ENCODE measurements at places on chromosomes 12 and 14. TPM values are rescaled to one million over a fixed set of nuclear protein-coding genes. Genes with fewer than 3 reads are reported as not detected.

Gene TAS2R43
- total RNA-seq: 2.1 TPM

Gene ALX1
- 0.33 TPM for total RNA-seq

Gene TMCC3
- total RNA-seq: 8.3 TPM

Gene BDKRB2
- total RNA-seq: 4.5 TPM

Gene ACSM4
- not detected for total RNA-seq

Gene RTN1
- 25.7 TPM for total RNA-seq

Gene CLEC4D
- total RNA-seq: 0.41 TPM

Gene FGF23
- total RNA-seq: not detected

DNA sequence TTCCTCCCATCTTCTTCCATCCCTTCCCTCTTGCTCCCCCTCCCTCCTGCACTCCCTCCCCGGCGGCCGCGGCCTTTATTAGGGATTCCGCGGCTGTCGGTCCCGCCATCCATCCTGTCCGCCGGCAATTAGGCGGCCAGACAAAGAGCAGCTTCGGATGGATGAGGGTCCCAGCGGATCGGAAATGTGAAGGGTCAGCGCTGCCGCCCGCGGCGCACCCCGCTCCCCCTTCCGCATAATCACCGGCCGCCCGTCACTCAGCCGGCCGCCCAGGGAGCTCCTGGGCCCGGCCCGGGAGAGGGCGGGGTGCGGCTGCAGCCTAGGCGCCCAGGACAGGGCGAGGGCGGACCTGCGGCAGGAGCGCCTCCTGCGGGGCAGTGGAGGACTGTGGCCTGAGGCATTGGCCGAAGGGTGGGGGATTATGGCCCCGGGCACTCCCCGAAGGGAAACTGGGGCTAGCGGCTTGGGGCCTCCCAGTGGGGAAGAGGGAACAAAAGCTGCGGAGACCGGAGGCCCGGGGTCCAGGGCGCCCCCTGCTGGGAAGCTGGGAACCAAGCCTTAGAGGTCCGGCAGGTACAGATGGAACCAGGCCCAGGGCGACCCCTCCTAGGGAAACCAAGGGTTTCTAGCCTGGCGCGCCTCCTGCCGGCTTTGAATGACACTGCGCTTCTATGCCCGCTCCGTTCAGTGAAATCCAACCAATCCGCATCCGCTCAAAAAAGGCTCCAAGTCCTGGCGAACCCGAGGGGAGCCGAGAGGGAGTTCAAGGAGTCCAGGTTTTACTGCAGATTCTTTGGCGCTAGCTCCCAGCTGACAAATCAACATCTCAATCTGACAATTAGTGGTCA is 4.4 kb upstream of the DNAJC22 start:
- DNase-seq: peak; percentile 87

- peak; percentile 35 for DNase-seq
Measured at GRCh38 chr14:94368956-94369355, 19.4 kb downstream of the SERPINA1 start.

- DNase-seq: no peak
Measured at GRCh38 chr12:67710582-67710981, 62.0 kb downstream of the DYRK2 start.

DNA sequence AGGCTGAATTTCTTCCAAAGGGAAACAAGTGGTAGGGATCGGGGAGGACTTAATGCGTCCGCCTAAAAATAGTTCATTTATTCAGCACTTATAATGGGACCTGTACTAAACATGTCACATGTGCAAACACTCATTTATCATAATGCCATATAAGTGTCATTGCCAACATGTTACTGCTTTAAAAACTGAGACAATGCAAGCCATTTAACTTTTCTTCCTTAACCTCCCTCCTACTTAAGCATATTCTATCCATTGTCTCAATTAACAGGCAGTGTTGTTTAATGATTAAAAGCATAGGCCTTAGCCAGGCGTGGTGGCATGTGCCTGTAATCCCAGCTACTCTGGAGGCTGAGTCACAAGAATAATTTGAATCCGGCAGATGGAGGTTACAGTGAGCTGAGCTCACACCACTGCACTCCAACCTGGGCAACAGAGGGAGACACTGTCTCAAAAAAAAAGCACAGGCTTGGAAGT is 13.5 kb upstream of the SCFD1 start:
- no peak for DNase-seq

GRCh38 chr14:32770422-32770821 is 168.3 kb upstream of the NPAS3 start:
- no peak for DNase-seq

DNA sequence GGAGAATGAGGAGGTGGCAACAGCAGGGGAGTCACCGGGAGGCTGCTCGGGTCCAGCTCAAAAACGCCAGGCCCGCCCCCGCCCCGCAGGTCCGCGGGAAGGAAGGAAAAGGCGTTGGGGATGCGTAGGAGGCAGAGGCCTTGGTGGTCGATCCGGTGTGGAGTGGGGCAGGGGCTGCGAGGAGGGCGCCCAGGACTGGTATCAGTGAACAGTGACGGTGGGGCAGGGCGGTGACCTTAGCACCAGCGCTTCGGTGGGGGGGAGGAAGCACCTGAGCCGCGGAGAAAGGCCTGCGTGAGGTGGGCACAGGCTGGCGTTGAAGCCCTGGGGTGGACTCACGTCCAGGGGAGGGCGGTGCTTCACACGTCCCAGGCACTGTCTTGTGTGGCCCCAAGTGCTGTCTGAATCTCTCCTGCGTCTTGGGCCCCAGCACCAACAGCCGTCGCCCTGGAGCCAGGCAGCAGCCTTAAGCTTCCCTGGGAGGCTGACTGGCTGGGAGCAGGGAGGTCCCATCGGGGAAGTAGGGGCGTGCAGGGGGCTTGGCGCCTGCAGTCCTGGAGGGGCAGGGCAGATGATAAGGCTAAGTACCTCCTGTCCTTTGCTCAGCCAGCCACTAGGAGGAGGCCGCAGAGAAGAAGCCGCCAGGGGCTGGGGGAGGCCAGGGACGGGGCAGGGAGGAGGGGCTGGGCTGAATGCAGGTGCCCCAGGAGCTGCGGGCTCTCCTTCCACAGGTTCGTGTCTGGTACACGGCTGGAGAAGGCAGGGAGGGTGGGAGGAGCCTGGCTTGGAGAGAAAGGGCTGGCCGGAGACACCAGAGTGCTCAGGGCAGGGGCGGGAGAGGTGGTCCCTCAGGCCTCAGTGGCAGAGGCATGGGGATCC is 26.5 kb downstream of the ZBTB42 start:
- DNase-seq: peak; percentile 74

GRCh38 chr14:99242816-99243721 is 28.9 kb downstream of the BCL11B start:
- DNase-seq: no peak

DNA sequence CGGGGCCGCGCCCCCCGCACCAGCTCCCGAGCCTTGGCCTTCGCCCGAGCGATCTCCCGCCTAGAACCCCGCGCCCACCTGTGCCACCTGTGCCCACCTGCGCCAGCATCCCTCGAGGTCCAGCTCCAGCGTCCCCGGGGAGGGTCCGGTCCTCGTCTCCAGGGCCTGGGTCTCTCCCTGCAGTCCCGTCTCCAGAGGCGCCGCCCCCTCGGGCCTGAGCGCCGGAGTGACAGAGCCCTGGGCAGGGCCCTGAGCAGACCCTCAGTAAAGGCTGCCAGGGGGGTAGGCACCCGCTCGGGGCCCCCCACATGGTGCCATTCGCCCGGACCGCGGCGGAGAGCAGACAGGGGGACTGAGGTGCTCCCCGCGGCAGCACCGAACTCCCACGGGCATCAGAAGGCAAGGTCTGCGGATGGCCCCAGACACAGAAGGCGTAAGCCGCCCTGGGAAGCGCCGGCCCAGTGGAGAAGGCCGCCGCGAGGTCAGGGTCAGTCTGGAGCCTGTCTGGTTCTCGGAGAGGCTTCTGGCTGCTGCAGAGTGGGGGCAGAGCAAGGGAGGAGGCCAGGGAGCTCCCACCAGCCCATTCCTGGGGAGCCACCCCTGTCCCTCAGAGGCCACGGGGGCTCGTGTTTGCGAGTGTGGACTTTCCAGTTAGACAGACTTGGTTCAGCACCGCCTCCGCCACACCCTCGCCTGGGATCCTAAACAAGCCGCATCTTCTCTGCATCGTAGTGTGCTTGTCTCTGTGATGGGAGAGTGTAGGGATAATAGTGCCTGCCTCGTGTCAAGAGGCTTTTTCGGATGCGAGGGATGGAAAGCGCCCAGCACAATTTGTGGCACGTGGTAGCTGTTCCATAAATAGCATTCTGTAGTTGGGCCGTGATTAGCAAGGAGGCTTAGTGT is 1.1 kb upstream of the PPP1R13B start:
- DNase-seq: peak; percentile 74

DNA sequence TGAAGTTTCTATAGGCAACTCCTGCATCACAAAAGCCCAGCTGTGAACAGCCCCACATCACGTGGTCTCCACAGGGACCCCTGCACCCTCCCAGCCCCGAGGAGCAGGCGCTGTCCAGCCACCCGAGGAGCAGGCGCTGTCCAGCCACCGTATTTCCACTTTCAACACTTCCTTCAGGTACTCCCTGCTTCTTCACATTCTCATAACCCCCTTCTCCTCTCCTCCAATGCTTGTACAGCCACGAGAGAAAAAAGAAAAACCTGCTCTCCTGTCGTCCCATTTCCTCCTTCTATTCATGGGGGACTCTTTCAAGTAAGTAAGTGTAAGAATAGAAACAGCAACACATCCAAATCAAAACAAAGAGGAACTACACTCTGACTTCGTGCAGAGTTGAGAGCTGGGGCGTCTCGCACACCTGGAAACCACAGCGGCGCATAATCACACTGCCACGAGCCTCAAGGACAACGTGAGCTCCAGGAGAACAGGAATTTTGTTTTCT is 11.9 kb downstream of the CDC42BPB start:
- no peak for DNase-seq

DNA sequence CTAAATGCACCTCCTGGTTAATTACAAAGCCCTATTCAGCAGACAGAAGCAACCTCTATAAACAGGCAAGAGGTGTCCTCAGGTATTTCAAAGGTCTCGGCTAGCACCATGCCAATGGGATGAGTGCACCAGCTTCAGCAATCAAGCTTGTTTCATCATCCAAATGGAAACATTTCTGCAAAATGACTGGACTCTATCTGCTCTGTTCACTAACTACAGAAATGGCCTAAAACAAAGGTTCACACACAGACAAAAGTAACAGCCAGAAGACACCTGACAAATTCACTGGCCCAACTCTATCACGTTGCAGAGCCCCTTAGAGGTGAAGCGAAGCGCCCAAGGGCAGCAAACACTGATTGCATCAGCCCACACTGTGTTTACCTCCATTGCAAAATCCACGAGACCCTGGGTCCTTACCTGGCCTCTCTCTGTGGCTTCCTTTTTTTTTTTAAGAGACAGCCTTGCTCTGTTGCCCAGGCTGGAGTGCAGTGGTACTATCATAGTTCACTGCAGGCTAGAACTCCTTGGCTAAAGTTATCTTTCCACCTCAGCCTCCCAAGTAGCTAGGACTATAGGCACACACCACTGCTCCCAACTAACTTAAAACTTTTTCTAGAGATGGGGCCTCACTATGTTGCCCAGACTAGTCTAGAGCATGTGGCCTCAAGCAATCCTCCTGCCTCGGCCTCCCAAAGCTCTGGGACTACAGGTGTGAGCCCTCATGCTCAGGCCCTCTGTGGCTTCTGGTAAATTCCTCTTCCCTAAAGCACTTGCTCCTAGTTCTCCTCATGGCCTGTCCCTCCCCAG is 8.5 kb upstream of the SYNE3 start:
- DNase-seq: no peak

DNA sequence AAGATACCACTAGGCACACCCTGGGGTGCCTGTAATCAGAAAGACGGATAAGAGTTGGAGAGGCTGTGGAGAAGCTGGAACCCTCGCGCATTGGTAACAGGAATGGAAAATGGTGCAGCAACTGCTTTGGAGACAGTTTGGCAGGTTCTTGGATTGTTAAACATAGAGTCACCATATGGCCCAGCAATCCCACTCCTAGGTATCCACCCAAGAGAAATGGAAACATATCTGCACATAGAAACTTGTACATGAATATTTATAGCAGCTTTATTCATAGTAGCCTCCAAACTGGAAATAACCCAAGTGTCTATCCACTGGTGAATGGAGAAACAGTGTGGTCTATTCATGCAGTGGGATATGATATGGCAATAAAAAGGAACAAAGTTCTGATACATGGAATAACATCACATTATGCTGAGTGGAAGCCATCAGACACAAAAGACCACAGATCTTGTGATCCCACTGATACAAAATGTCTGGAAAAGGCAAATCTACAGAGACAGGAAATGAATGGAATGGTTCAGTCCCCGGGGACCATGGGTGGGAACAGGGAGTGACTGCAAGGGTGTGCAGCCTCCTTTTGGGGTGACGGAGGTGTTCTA is 45.4 kb downstream of the JAG2 start:
- DNase-seq: no peak

DNA sequence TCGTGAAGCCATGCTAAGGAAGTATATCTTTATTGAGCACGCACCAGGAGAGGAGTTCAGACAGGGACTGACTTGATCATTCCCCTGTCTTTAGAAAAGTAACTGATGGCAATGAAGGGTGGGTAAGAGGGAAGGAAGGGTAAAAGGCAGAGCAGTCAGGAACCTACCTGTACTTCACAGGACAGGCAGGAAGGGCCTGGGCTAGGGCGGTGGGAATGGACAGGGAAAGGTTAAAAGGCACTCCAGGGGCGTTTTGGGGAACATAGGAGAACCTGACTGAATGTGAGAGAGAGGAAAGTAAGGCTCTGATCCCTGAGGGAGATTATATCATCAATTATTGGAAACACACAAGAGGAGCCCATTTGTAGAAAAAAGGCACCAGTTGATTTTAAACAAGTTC is 3.9 kb downstream of the SLC35E3 start:
- no peak for DNase-seq

DNA sequence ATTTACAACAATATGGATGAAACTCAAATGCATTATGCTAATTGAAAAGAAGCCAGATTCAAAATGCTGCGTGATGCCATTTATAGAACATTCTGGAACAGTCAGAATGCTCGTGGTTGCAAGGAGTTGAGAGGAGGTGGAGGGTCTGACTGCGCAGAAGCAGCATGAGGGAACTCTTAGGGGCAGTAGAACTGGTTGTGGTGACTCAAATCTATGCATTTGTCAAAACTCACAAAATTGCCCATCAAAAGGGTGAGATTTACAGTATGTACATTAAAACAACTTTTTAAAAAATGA is 113.7 kb upstream of the PDZRN4 start:
- no peak for DNase-seq

Data from sigmoid colon (tissue), 7 donors.